ENCODE measurements at places on chromosomes 2 and 18.

GRCh38 chr18:55324166-55324565, 263.8 kb downstream of the TCF4 start:
- DNase-seq = no peak

DNA sequence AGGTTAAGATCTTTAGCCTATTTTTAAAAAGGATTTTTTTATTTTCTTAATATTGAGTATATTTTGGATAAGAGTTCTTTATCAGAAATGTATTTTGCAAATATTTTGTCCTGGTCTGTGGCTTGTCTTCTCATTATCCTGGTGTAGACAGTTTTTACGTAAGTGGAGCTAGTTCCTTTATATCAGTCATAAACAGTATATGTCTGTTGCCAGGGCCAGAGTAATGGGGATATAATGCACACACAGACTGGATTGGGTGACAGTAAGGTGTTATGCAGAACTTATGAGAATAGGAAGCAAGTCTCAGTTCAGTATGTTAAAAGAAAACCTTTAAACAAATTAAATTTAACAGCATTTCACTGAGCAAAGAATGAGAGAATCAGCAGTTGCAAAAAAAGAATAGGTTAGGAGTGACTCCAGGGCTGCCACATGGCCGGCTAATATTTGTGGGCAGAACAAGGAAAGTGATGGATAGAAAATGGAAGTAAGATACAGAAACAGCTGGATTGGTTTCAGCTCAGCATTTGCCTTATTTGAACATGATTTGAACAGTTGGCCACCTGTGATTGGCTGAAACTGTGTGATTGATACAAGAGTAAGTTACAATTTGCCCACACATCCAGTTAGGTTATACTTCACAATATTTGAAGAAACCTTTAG, 61.1 kb upstream of the ZNG1B start:
- no peak for DNase-seq

- no peak for DNase-seq
Measured at GRCh38 chr2:231037731-231038482, 584 bp downstream of the C2orf72 start.

- no peak for DNase-seq
Measured at GRCh38 chr18:25831301-25831701, 259.1 kb downstream of the SS18 start.

DNA sequence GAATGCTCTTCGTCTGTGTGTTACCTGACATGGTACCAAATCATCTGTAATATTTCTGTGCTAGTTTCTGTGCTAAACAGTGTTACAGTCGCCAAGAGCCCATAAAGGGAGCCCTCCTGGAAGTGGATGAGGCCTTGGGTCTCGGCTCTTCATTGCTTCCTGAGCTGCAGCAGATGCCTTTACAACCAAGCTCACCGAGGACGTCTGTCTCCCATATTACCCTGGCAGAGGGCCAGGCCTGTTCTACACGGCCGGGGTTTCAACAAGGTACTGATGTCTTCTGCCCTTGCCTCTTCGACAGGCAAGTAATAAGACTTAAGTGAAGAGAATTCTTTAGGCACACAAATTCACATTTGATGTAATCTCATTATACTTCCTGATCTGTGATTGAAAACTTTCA, 16.8 kb downstream of the RPL31 start:
- no peak for DNase-seq

DNA sequence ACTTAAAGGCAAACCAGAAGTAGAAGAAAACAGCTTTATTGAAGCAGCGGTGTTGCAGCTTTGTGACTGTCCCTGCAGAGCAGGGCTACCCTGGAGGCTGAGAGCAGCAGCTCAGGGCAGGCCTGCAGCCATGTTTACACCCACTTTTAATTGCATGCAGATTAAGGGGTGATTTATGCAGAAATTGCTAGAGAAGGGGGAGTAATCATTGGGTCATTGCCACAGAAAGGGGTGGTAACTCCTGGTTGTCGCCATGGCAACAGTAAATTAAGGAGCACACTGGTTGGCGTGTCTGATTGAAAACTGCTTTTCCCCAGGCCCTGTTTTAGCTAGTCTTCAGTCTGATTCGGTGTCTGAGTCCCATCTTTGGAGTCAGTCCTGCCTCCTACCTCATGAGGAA, 195.4 kb upstream of the HDAC4 start:
- DNase-seq = no peak

DNA sequence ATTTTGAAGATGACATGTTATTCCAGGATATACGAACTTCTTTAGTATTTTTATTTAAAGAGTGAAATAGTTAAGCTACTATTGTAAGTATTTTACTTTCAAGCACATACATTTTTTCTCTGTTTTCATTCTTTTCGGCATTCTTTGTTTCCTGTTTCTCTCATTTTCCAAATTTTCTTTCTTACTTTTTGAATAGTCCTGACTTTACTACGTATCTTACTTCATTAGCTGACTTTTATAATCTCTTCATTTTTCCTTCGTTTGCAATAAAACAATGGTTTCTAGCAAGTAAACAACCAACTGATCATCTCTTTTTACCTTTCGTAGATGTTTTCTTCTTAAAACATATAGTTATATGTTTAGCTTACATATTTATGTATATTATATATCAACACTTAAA, 11.8 kb downstream of the CAVIN2 start:
- no peak for DNase-seq

DNA sequence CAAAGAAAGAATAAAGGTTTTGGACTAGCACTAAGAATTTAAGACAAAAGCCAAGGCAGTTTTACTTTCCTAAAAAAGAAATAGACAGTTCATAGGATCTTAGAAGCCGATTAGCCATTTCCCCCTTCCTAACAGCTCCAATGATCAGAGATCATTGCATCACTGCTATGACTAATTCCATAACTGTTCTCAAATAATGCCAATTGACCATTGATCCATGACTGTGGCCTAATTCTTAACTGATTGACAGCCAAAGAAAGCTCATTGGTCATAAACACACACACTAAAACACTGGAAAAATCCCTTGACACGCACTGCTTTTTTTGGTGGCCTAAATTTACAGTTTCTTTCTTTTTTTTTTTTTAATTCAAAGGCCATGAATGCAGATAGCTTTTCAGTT, 345.0 kb upstream of the ACVR2A start:
- DNase-seq = no peak

Data from posterior vena cava (tissue), 2 donors.